ENCODE measurements at places on chromosomes 6 and 20.

DNA sequence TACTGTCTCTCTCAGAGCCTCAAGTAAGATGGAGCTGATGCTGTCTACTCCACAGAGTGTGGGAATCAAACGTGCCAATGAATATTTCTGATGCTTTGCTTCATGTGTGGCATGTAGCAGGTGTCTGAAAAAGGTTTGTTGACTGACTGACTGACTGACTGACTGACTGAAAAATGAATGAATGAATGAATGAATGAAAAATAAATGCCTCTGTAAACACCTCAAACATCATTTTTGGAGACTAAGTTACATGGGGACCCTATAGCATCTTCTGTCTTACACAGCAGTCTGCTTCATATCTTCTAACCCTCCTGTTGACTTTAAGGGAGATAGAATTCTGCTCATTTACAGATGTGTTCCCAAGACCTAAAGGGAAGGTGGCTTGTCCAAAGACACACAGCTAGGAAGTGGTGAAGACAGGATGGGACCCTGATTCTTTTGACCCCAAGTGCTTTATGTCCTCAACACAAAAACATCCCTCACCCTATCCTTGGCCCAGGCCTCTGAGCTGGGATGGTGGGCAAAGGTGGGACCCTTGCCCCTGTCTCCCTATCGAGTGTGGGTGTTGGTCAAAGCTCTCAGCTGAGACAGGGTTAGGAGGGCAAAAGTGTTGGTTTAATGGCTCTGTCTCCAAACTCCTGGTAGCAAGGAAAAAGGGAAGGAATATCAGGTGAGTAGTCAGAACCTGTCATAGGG, 104.4 kb downstream of the TOX2 start:
- DNase-seq = peak; percentile 67

DNA sequence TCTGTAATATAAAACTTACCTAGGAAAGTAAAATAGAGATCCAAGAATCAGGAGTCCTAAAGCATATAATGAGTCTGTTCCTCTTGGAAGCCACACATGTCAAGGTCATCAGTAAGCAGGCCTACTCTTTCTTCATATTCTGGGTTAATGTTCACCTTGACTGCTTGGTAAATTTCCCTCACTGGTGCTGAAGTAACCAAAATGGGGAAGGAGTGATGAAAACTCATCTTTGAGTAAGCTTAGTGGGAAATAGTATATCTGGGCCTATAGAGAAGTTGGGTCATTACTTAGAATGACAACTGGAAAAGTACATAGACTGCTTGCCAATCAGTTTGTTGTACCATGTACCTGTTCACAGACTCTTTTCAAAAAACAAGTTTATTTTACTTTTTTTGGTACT, 6.6 kb downstream of the TSPYL4 start:
- no peak for DNase-seq

DNA sequence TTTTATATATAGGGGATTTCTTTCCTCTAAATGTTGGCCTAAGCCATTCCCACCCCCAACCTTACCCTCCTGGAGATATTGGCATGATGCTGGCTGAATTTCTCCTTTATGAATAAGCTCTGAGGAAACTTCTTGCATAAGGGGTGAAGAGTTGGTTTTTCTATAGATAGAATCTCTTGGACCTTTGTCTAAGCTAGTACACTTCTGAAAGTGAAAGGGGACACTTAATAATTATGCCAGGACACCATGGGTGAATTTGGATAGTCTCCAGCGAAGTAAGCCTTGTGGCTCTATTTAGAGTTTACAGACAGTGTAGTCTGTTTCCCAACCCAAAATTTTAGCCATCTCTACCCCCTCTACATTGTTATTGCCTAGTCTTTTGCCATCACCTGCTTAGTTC, 27.1 kb upstream of the FABP7 start:
- no peak for DNase-seq

DNA sequence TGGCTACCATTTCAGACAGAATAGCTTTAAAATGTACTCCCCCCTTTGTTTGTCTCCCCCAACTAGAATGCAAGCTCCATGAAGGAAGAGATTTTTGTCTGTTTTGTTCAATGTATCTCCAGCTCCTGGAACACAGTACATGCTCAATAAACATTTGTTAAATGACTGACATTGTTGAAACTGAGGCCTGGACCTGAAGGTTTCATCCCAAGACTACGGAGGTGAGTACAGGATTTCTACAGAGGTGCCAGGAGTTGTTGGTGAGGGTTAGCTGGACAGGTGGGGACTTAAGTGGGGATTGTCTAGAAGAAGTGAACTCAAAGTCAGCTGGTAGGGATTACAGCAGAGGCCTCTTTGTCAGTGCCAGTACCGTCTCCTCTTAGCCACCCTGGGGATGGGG, 19.4 kb downstream of the VEGFA start:
- DNase-seq = no peak

- DNase-seq = no peak
Measured at GRCh38 chr20:10501402-10501801, 66.3 kb downstream of the SLX4IP start.

GRCh38 chr6:12957321-12958051, 240.9 kb downstream of the PHACTR1 start:
- DNase-seq = no peak
